Fibroblast of the aortic adventitia (primary cell): ENCODE measurements at places on chromosomes 6 and 20. TPM values are rescaled to one million over a fixed set of nuclear protein-coding genes. Genes with fewer than 3 reads are reported as not detected.

SRMS gene
- not detected in 2 replicates for total RNA-seq

SIRPB1 gene
- total RNA-seq: 0.90 TPM in 1 of 2 replicates, not detected in the other

CST4 gene
- not detected in 2 replicates for total RNA-seq

PI16 gene
- total RNA-seq: 1.5 and 6.3 TPM in 2 replicates

SLC35F1 gene
- total RNA-seq: not detected in 2 replicates
